ENCODE measurements at places on chromosomes 13 and 19.

- no peak for DNase-seq
Observed at GRCh38 chr19:30053558-30053957, 111.5 kb downstream of the URI1 start.

- DNase-seq, result no peak
Observed at GRCh38 chr19:41030651-41031050, 39.6 kb downstream of the CYP2B6 start.

DNA sequence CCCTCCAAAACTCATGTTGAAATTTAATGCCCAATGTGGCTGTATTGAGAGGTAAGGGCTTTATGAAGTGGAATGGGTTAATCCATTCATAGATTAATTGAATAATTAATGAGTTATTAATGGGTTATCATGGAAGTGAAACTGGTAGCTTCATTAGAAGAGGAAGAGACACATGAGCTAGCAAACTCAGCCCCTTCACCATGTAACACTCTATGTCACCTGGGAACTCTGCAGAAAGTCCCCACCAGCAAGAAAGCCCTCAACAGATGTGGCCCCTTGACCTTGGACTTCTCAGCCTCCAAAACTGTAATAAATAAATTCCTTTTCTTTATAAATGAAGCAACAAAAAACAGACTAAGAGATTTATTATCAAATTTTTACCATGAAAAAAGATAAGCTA lies 223.5 kb downstream of the KLF12 start:
- DNase-seq, result no peak

- no peak for DNase-seq
Observed at GRCh38 chr13:78521091-78521490, 82.3 kb downstream of the POU4F1 start.

- DNase-seq, result no peak
Observed at GRCh38 chr19:10256551-10256950, 4.5 kb downstream of the MRPL4 start.

GRCh38 chr13:27592865-27593264 lies 27.5 kb downstream of the LNX2 start:
- no peak for DNase-seq

GRCh38 chr13:23159760-23160637 lies 20.8 kb upstream of the SGCG start:
- DNase-seq, result no peak

- peak; percentile 22 for DNase-seq
Observed at GRCh38 chr13:40564342-40565001, 102.0 kb downstream of the FOXO1 start.

DNA sequence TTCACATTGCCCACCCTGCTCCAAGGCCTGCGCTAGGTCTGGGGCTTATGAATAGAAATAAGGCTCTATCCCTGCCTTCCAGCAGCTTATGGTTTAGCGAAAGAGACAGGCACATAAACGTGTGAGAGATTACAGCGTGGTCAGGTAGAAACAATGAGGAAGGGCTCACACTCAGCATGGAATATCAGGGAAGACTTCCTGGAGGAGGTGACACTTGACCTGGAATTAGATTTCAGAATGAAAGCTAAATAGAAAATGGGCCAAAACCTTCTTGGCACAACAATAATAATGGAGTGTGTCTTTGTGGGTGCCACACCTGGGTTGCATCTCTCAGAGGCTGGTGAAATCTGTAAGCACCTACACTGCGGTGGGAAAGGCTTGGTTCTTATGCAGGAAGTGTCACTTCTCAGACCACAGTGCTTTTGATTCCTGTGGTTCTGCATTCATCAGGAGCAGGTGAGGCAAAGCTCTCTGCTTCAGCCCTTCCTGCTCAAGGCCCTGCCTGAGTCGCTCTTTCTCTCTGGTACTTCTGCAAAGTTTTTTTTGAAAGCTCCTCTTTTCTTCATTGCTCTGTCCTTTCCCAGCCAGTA lies 430.3 kb downstream of the ZNF536 start:
- no peak for DNase-seq

- no peak for DNase-seq
Observed at GRCh38 chr19:23999821-24000610, 85.3 kb downstream of the ZNF726 start.

- no peak for DNase-seq
Observed at GRCh38 chr13:109815651-109816050, 29.3 kb upstream of the IRS2 start.

Measured in CD4-positive, alpha-beta T cell (primary cell).